ENCODE measurements at places on chromosomes 13 and 19.

DNA sequence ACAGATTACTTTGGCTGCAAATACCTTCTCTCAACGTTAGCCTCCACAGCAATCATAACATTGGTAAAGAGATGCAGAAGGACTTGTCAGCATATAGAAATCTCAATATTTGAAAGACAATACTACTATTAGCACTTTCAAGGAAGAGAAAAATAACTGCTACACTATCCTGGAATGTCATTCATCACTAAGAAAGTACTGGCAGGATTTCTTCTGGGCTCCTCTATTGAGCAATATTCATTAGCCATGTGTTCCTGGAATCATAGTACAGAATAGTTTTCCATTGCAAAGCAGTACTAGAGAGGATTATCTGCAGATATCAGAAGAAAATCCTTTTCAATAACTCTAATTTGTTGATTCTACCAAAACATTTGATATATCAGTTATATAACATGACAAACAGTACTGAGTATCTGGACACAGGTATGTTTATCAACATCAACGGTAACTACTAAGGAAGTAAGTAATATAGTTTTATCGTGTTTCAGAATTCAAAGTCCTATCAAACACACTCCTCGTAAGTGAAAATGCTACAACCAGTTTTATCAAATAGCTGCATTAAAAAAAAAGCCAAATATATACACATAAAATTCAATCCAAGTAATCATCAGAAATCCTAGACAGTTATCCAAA lies 27.3 kb downstream of the INTS6 start:
- no peak for DNase-seq

DNA sequence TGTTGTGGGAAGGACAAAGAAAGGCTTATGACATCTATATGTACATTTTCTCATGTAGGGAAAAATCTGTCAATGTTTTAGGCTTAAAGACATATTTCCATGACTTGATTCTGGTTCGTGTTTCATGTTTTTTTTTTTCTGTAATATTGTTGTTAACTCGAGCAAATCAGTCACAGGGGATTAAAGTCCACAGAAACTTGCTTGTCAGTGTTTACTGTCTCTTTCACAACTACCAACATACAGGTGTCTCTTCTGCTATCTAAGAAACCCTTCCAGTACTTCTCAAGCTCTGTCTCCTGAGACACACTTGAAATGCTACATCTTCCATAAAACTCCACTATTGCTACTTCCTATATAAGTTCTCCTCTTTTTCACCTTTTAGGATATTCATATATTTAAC lies 130.9 kb upstream of the SLITRK6 start:
- no peak for DNase-seq

GRCh38 chr13:27954406-27954851 lies 14.7 kb downstream of the CDX2 start:
- DNase-seq, result no peak

DNA sequence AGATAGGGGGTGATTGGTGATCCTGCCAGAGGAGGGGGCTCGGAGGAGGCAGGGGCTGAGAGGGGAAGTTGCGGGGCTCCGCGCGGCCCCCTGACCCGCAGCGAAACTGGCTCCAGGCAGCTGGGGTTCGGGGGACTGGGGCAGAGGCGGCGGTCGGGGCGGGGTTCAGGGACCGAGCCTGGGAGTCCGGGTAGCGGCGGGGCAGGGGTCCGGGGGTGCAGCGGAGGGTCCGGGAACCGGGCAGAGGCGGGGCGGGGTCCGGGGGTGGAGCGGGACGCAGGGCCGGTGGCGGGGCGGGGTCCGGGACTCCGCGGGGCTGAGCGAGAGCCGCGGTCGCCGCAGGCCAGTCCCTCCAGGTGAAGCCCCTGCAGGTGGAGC lies 1.2 kb downstream of the MADCAM1 start:
- DNase-seq, result no peak

- no peak for DNase-seq
These were observed 38.4 kb downstream of the PIBF1 start for GRCh38 chr13:72820156-72820897.

- no peak for DNase-seq
These were observed 126.4 kb downstream of the POU4F1 start for GRCh38 chr13:78476910-78477309.

DNA sequence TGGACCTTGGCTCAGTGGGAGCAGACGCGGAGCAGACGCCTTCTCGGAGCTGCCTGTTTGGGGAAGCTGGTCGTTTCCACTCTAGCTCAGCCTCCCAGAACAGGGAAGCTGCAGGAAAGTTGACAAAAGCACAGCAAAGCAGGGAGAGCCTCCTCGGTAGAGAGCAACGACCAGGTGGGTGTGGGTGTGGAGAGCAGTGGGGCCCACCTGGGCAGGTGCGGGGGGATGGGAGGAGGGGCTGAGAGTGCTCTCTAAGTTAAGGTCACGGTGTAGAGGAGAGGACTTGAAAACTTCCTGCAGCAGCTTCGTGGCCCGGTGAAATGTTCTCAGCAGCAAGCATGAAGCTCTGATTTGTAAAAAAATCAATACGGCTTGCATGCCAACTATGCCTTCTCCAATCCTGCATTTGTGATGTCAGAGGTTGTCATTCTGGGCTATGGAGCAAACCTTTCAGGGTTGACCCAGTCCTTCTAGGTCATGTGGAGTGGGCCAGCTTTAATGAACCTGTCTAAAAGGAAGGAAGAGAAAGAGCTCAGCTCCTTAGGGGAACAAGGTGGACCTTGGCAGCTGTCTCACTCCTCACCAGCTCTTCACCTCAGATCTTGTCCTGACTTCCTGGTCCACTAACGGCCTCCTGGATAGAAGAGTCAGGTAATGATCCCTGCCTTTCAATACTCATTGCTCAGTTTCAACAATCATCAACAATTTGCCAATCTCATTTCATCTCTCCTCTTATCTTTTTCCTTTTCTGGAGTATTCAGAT lies 85.8 kb upstream of the UBL3 start:
- no peak for DNase-seq

GRCh38 chr19:40221858-40222619 lies 3.9 kb upstream of the TTC9B start:
- DNase-seq, result no peak
